ENCODE measurements at places on chromosomes 2 and 18.

GRCh38 chr2:96775160-96775559, 14.5 kb downstream of the CNNM4 start:
- no peak for DNase-seq

DNA sequence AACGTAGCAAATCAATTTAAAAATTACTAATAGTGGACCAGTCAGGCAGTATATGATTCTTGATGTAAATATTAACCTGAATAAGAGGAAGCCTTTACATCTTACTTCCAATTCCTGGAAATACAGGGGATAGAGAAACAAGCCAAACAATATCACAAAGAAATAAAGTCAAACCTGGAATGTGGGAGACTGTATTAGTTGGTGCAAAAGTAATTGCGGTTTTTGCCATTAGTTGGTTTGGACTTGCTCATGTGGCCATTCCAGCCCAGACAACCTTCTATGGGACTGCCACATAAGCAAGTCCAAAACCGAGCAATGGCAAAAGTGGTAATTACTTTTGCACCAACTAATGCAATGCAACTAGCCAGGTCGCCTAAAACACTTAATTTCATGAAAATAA, 38.9 kb upstream of the YES1 start:
- no peak for DNase-seq

DNA sequence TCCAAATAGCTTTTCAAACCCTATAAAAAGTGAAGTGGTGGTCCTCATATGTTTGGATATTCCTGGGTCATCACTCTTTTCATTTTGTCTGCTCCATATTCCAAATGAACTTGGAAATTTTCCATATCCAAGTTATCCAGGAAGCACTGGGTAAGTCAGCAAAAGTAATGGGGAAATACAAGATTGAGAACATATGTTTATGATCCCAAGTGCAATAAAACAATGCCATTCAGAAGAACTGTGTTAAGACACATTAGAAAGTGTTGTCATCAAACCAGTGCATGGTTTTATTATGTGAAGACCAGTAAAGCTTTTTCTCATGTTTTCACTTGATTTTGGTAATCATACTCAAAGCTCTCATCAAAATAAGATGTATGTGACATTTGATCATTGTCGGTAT, 363.4 kb downstream of the RPRM start:
- no peak for DNase-seq

DNA sequence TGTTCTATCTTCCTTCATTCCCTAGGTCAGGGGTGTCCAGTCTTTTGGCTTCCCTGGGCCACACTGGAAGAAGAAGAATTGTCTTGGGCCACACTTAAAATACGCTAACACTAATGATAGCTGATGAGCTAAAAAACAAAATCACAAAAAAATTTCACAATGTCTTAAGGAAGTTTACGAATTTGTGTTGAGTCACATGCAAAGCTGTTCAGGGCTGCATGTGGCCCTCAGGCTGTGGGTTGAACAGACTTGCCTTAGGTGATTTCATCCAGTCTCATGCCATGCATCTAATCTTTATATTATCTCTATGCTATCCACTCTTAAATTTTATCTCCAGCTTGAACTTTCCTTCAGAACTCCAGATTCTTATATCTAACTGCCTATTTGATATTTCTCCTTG, 80.1 kb downstream of the CCDC85A start:
- DNase-seq, result no peak

DNA sequence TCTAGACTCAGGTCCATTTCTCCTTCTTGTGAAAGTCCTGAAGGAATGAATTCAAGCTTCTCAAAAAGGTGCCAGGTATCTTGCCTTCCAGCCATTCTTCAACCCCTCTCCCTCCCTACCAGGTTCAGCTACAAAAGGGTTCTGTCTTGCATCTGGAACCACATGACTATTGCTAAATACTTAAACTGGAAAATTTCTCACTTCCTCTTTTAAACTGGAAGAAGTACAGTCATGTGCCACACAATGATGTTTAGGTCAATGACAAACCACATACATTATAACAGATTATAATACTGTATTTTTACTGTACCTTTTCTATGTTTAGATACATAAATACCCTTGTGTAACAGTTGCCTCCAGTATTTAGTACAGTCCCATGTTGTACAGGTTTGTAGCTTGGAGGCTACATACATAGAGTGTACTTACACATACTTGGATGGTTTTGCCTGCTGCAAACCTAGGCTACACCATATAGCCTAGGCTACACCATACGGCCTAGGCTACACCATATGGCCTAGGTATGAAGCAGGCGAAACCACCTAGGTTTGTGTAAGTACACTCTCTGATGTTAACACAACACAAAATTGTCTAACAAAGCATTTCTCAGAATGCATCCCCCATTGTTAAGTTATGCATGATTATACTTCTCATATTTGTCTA, 142.0 kb upstream of the DNMT3A start:
- no peak for DNase-seq

GRCh38 chr18:74493689-74494088, 2.5 kb upstream of the CNDP2 start:
- DNase-seq, result no peak

DNA sequence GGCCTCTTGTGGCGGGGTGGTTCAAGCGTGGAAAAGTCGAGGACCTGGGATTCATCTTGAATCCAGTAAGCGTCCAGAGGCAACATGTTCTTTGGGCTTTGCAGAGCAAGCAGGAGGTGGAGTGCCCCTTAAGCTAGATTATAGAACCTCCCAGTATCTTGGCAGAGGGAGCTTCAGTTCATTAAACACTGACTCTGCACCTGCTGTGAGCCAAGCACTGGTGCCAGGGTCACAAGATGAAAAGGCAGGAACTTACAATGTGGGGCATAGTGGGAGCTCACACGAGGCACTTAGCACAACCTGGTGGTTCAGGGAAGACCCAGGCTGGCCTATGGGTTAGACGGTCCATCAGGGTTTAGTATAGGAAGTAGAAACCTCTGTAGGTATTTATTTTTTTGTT, 7.4 kb upstream of the FZD5 start:
- DNase-seq, result no peak

DNA sequence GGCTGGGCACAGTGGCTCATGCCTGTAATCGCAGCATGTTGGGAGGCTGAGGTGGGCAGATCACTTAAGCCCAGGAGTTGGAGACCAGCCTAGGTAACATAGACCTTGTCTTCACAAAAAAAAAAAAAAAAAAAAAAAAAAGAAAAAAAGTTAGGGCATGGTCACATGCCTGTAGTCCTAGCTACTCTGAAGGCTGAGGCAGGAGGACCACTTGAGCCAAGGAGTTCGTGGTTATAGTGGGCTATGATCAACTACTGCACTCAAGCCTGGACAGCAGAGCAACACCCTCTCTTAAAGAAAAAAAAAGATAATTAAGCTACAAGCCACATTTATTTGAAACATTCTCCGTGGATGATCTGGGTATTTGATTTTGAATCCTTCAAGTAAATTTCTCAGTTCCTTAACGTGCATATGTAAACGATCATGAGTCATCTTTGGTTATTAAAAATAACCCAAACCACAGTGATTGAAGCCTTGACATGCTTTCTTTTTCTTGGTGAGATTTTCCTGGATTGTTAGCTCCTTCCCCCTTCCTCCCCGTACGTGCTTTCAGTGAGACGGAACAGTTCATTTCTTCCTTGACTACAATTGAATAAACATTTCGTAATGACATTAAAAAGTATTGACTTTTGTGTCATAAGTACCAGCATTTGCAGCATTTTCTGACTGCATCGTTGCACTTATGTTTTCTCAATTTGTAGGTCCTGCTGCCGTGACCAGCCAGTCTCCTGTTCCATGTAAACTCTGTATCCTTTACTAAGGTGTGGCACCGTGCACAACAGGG, 20.3 kb downstream of the RMC1 start:
- no peak for DNase-seq

DNA sequence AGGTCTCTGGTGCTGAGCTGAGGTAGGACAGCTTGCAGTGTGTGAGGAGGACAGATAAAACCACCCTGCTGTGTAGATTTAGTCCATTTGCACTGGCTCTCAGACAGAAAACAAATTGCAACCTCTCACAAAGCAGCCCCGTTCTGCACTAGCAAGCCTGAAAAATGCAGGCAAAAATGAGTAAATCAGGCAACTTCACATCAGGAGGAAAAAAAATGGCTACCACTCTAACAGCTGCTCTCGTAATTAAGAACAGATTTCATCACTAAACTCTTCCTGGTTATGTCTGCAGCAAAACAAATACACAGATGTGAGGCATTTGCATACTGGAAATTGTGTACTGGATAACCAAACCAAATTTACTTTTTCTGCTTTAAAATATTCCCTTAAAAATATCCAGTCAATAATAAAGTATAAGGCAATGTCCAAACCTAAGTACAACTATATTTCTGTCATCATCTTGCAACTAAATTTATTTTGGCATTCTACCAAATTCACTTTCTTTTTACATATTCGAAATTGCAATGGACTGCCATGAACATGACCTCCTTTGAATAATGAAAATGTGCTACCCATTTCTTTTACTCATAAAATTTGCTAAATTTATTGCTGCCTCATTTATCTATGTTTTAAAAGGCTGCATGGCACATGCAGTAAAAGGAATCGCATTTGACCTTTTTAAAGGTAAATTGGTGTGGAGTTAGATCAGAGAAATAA, 157.4 kb downstream of the AFF3 start:
- no peak for DNase-seq

- DNase-seq, result peak; percentile 56
Measured at GRCh38 chr18:79883461-79884293, 67.8 kb downstream of the SLC66A2 start.

DNA sequence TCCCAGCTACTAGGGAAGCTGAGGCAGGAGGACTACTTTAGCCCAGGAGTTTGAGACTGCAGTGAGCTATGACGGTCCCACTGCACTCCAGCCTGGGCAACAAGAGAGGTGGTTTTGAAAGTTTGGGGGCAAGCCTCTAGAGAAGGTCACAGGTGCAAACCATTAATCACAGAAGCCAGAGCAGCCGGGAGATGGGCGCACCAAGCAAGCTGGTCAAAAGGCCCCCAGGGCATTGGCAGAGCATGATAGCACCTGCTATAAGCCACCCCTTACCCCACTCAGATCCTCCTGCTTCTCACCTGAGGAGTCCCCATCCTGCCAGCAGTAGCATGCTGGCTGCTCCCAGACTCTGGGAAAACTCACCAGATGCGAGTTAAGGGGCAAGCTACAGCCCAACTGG, 116.1 kb upstream of the RAB12 start:
- DNase-seq, result no peak

GRCh38 chr2:204673877-204674276, 128.6 kb downstream of the PARD3B start:
- no peak for DNase-seq

- no peak for DNase-seq
Measured at GRCh38 chr18:49769047-49769728, 44.1 kb downstream of the ACAA2 start.
